SJSA1 (cell line): ENCODE measurements at places on chromosomes 6 and 20.

DNA sequence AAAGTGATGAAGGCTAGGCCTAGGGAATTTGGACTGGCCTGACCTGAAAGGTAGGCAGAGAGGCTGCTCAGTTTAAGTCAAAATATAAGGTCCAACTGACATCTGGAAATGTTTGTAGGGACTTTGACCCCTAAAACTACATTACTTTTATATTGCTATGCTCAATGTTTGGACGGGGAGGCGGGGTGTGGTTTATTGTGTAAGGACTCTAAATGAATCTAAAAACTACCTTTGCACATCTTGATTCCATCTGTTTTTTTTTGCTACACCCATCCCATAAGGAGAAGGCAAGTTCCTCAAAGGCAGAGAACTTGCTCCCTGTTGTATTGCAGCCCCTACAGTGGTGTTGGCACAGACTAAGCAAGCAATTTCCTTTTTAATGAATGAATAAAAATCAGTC, 227.1 kb downstream of the HACE1 start:
- no peaks in the 10 kb centered on the region for H3K36me3 ChIP-seq
- H3K4me1 ChIP-seq = no peaks in the 10 kb centered on the region
- H3K27me3 ChIP-seq = no peaks in the 10 kb centered on the region
- H3K27ac ChIP-seq = no peak overlapping the region

GRCh38 chr6:74357321-74357720, 661.3 kb downstream of the CD109 start:
- no peaks in the 10 kb centered on the region for H3K27me3 ChIP-seq
- H3K27ac ChIP-seq = peak overlapping the region; percentile 43
- H3K36me3 ChIP-seq = no peaks in the 10 kb centered on the region
- DNase-seq = peak; percentile 64
- peaks cover 24% of the 10 kb centered on the region for H3K4me1 ChIP-seq

GRCh38 chr6:38436726-38437465, 202.8 kb downstream of the BTBD9 start:
- no peak overlapping the region for H3K27ac ChIP-seq
- H3K4me3 ChIP-seq = no peak overlapping the region
- H3K36me3 ChIP-seq = no peaks in the 10 kb centered on the region
- DNase-seq = peak; percentile 34
- H3K4me1 ChIP-seq = peaks cover 9% of the 10 kb centered on the region

DNA sequence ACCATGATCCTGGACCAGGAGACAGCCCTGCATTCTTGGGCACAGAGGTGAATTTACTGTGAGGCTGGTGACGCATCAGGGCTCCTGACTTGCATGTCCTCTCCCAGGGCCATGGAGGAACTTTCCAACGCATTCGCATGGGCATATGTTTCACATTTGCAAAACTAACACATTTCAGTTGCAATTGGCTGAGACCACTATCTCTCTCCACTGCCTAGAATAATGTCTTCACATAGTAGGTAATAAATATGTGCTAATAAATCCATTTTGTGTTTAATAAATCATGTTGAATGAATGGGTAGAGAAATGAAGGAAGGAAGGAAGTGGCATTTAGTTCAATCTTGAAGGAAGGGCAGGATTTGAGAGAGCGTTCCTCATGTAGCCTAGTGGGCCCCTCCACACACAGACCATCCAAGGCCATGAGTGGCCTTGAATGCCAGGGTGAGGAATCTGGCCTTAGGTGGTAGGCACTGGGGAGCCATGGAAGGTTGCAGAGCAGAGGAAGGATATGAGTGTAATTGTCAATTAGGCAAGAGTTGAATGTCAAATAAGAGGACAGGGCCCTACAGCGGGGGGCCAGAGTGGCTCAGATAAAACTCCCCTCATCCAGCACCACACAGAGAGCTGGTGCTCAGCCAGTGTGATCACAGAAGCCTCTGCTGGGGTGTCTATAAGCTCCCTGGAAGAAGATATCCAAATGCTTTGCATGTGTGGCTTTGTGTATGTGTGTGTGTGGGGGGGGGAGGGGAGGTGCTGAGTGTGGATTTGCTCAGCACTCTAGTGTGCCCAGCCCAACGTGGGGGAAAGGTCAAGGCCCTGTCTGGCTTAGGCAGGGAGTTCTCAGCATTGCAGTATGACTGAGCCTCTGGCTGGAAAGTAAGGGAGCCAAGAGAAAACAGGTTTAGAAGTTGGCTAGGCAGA, 30.9 kb upstream of the CCN5 start:
- no peaks in the 10 kb centered on the region for H3K27me3 ChIP-seq
- DNase-seq = no peak
- no peak overlapping the region for H3K4me3 ChIP-seq
- H3K27ac ChIP-seq = no peak overlapping the region

GRCh38 chr20:17624070-17624469, 54.2 kb downstream of the DSTN start:
- no peaks in the 10 kb centered on the region for H3K27me3 ChIP-seq
- H3K4me3 ChIP-seq = no peak overlapping the region
- H3K27ac ChIP-seq = no peak overlapping the region
- no peak for DNase-seq
- peaks cover 98% of the 10 kb centered on the region for H3K36me3 ChIP-seq

DNA sequence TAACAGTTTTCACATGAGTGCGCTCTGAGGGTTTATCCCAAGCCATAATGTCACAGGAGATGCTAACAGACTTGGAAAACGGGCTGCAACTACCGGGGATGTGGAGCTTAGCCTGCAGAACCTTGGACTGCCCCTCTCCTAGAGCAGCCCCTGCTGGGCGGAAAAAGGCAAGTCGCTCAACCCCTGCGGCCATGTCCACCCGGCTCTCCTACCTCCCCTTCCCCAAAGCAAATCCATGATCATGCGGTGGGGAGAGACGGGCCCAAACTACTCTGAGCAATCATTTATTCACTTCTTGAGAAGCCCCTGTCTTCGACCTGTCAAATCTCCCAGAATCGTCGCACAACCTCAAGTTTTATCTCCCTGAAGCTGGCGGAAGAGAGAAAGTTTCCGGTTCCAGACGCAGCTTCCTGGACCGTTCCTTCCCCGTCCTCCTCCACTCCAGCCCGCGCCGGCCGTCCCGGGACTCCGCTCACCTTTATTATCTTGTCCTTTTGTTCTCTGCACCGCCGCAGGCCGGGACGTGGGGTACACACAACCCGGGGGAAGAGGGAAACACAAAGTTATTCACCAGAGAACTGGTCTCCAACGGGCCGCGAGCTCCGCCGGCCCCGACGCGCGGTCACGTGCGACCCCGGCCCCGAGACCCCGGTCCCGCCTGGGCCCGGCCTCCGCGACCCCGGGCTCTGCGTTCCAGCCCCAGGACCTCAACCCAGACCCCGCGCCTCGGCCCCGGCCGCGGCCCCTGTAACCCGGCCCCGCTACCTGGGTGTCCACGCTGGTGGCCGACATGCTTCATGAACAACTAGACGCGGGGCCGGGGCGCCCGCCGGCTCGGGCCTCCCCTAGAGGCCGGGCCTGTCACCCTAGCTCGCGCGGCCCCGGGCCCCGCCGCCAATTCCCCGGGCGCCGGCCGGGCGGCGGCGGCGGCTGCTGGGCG, 560 bp downstream of the YTHDF1 start:
- no peaks in the 10 kb centered on the region for H3K27me3 ChIP-seq
- H3K36me3 ChIP-seq = peaks cover 54% of the 10 kb centered on the region
- H3K4me1 ChIP-seq = peaks cover 15% of the 10 kb centered on the region
- peak overlapping the region; percentile 91 for H3K4me3 ChIP-seq

DNA sequence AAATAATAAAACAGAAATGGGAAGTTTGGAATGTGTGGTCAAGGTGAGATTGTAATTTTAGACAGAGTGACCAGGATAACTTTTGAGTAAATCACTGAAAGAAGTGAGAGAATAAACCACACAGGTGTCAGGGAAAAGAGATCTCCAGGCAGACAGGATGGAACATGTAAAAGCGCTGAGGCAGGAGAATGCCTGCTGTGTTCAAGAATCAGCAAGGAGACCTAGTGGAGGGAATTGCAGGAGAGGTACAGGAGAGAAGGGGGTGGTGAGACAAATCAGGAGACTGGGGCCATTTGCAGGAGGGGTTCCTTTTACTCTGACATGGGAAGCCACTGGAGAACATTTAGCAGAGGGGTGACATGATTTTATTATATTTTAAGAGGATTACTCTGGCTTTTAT, 456.7 kb downstream of the NKAIN2 start:
- DNase-seq = no peak
- no peak overlapping the region for H3K4me3 ChIP-seq
- no peaks in the 10 kb centered on the region for H3K36me3 ChIP-seq
- H3K27me3 ChIP-seq = no peaks in the 10 kb centered on the region
- H3K27ac ChIP-seq = no peak overlapping the region

DNA sequence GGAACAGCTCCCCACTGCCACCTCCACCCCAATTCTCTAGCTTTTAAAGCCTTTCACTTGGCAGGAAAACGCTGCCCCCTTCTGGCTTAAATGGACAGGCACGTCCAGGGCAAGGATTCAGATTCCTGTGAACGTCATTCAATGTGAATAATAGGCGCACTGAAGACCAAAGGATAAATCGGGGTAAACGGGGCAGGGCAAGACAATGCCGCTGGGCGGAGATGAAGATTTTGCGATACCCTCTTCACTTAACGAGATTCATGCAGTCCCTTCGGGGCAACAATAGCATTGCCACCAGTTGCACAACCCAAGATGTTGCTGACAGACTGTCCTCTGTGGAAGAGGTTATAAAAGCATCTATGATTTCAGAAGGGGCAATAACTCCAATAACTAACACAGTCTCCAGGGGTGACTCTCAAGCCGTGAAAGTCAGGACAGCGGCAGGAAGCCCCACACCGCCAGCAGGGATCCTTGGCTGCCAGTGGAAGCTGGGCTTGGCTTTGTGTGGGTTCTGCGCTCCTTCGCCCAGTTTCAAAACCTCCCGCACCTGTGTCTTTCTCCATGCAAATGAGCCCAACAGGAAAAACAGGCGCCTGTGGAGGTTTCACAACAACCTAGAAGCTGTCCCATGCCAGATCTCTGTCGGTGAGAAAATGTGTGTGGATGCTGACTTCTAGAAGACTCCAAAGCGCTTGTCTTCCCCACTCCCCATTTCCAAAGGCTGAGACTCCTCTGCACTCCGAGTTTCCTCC, 291.8 kb downstream of the BMP7 start:
- no peak overlapping the region for H3K27ac ChIP-seq
- H3K4me3 ChIP-seq = no peak overlapping the region
- H3K27me3 ChIP-seq = peaks cover 6% of the 10 kb centered on the region
- H3K4me1 ChIP-seq = peaks cover 7% of the 10 kb centered on the region

DNA sequence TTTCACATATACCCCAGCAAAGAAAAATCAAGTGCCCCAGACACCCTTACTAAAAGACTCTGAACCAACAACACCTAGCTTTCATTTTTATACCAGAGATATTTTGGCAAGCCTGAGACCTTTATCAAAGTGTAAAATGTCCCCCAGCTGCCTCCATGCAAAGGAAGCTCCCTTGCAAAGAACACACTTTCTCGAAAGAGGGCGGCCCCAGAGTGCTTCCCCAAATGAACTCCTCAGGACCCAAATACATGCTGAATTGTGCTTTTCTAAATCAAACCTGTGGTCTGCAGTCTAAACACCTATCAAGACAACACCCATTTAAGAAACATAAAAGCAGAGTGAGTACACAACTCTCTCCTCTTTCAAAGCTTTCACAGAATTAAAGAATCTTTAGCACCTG, 490 bp downstream of the IPCEF1 start:
- H3K27me3 ChIP-seq = no peaks in the 10 kb centered on the region
- H3K4me1 ChIP-seq = peaks cover 12% of the 10 kb centered on the region
- no peak for DNase-seq
- H3K4me3 ChIP-seq = no peak overlapping the region

DNA sequence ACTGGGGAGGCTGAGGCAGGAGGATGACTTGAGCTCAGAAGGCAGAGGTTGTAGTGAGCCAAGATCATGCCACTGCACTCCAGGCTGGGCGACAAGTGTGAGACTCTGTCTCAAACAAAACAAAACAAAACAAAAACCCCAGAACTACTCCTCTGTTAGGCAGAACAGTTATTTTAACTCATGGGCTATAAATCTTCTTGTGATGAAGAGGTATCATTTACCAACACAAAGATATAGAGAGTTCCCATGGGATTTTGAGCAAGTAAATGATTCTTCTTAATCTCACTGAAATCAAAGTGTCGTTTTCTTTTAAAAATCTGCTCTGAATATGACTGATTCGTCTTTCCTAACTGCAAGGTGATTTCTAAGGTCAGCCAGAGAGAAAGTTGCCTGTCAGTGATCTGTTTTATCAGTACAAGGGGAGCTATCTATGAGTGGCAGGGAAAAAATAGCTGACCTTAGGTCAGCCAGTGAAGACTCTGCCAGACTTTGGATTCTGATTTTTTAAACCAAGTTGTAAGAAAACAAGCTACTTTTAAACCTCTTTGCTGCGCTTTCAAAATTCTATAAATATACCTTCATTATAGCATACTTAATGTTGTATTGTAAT, 3.8 kb upstream of the DSP start:
- no peak for DNase-seq
- H3K4me3 ChIP-seq = no peak overlapping the region
- H3K4me1 ChIP-seq = peaks cover 26% of the 10 kb centered on the region
- H3K27ac ChIP-seq = no peak overlapping the region
- H3K36me3 ChIP-seq = no peaks in the 10 kb centered on the region
- H3K27me3 ChIP-seq = peaks cover 53% of the 10 kb centered on the region

DNA sequence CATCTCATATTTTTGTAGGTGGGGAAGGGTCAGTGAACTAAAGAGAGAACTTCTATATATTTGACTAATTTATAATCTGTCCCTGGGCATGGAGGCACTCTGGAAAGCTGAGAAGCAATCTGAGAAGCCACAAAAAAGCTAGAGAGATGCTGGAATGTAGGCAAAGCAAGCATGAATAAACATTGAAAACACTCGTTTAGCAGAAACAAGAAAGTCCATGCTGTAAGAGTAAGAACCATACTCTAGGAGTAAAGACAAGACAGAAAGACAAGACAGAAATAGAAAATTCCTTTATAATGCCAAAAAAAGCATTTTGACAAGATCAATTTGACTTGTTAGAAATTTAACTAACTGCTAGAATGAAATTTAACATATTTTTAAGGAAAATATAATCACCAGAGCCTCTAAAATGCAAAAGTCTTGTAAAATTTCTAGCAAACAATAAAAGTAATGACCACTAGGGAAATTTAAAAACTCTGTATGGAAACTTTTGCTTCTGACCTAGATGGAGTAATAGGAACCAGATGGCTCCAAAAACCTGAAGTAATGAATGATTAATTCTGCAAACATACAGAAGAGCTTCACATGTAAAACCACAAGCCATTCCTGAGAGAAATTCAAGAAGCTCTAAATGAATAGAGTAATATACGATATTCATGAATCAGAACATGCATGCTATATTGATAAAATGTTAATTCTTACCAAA, 625.7 kb upstream of the PTCHD4 start:
- H3K4me3 ChIP-seq = no peak overlapping the region
- H3K36me3 ChIP-seq = no peaks in the 10 kb centered on the region
- H3K27ac ChIP-seq = no peak overlapping the region
- no peaks in the 10 kb centered on the region for H3K4me1 ChIP-seq
- H3K27me3 ChIP-seq = no peaks in the 10 kb centered on the region
